Lower lobe of right lung (tissue), 2 donors: ENCODE measurements at places on chromosomes 5 and 9. TPM values are rescaled to one million over a fixed set of nuclear protein-coding genes. Genes with fewer than 3 reads are reported as not detected.

HTR1A gene
- not detected for total RNA-seq

PCDHB15 gene
- 2.8 TPM for total RNA-seq

CCL28 gene
- total RNA-seq, result 7.7 TPM

ZBED3 gene
- total RNA-seq, result 13.4 TPM

MSX2 gene
- total RNA-seq, result 0.27 TPM

EMB gene
- total RNA-seq, result 30.3 TPM

PTPRD gene
- 17.2 TPM for total RNA-seq

CCDC171 gene
- 2.9 TPM for total RNA-seq

NME5 gene
- 7.3 TPM for total RNA-seq

TMED7 gene
- 82.2 TPM for total RNA-seq

FGF10 gene
- total RNA-seq, result 7.6 TPM

MRPS27 gene
- 35.1 TPM for total RNA-seq

TAF11L8 gene
- not detected for total RNA-seq

PAEP gene
- total RNA-seq, result not detected

GPX8 gene
- total RNA-seq, result 10.8 TPM

TOMM5 gene
- total RNA-seq, result 59.5 TPM

ARRDC1 gene
- 71.0 TPM for total RNA-seq

ITK gene
- 6.3 TPM for total RNA-seq

LHX2 gene
- not detected for total RNA-seq

PCDHGC4 gene
- total RNA-seq, result 1.5 TPM

IRX2 gene
- total RNA-seq, result 52.1 TPM

ABLIM3 gene
- total RNA-seq, result 26.7 TPM

BARX1 gene
- total RNA-seq, result not detected

C9orf72 gene
- total RNA-seq, result 28.9 TPM

CCIN gene
- total RNA-seq, result 0.18 TPM

PCDHGB1 gene
- total RNA-seq, result 1.8 TPM

MEIKIN gene
- not detected for total RNA-seq

ADRB2 gene
- 26.4 TPM for total RNA-seq

FAM200C gene
- total RNA-seq, result 6.1 TPM

IPO11 gene
- total RNA-seq, result 30.4 TPM

IL6ST gene
- total RNA-seq, result 353 TPM

SPINK6 gene
- total RNA-seq, result not detected

CCNJL gene
- total RNA-seq, result 15.5 TPM

MYMK gene
- not detected for total RNA-seq

RPL7A gene
- total RNA-seq, result 1,397 TPM

UGT3A2 gene
- total RNA-seq, result not detected

MUSK gene
- total RNA-seq, result 3.2 TPM

ASS1 gene
- total RNA-seq, result 75.2 TPM

OR13J1 gene
- total RNA-seq, result not detected

SMIM33 gene
- not detected for total RNA-seq
